ENCODE measurements at places on chromosomes 1 and 21.

DNA sequence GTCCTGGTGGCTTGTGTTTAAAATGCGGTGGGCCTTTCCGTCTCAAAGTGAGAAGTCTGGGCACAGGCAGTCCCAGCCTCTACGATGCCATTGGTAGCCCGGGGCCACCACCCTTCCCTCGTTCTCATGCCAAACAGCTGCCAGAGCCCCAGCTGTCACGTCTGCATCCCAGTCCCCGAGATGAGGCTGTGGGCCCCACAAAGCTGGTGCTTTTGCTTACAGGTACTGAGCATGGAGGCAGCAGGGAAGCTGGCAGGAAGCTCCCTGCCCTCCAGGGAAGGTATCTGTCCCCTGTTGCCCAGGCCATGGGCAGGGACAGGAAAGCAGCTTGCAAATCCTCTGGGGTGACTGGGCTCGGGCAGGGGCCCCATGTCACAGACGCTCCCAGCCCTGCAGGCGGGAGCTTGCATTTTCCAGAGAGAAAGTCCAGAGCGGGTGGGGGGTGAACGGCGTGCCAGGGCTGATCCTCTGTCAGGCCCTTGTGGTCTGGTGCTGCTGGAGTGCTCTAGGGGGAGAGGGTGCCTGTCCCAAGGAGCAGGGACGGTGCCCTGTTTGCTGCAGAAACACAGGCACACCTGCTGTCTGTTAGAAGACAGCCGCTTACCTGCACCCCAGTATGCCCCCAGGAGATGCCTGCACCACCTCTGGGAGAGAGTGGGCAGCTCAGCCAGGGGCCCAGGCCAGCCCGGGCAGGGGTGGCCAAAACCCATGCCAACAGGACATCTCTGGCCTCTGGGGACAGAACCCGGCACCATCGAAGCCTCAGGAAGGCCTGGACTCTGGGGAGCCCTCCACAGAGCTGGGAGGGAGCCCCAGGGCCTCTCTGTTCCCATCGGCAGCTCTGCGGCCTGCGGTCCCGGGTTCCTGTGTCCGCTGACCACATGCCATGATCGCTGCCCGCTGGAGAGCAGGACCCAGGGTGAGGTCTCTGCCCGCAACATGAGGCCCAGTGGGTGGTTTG lies 45.9 kb downstream of the SLX9 start:
- no peak for DNase-seq

GRCh38 chr1:164604541-164604940 lies 45.6 kb downstream of the PBX1 start:
- no peak for DNase-seq

DNA sequence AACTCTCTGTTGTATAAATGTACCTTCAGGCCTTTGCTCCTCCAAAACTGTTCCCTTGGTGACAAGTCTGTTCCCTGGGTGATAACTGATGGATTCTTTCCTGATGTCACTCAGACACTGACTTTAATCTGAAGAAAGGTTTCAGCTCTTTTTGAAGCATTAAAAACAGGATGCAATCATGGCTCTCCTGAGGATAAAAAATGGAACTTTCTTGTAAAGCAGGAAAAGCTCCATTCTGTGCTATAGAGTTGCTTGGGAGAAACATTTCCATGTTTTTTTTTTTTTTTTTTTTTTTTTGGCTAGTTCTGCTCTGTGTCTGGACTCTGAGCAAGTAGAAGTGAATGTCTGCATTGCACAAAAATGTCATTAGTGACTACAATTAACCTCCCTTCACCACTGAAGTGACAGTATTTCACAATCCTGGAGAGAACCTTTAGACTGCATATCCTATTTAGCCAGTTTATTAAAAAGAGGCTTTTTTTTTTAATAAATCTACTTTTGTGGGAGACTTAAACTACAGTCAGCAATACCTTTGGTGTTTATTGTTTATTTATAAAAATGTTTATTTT lies 101.7 kb upstream of the PRMT6 start:
- DNase-seq: no peak

GRCh38 chr1:101357444-101357986 lies 120.7 kb downstream of the S1PR1 start:
- peak; percentile 58 for DNase-seq

DNA sequence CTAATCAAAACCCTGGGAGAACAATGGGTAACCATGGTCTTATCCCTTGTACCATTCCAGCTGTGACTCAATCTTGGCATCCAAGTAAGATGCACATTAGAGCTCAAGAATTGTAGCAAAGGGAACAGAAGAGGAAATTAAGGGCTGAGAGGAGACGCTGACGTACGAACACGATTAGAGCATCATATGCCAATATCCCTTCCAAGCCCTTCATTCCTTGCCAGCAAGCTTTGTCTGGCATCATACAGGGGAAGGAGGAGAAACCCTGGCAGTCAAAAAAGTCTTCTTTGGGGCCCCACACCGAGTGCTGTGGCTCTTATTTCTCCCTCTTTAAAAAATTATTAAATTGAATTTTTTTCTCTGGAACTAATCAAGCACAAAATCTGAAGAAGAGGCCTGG lies 120.9 kb downstream of the ASTN1 start:
- DNase-seq: no peak

- no peak for DNase-seq
Observed at GRCh38 chr1:101040666-101041065, 15.1 kb upstream of the DPH5 start.

GRCh38 chr1:214360525-214361164 lies 79.7 kb downstream of the SMYD2 start:
- DNase-seq: no peak

DNA sequence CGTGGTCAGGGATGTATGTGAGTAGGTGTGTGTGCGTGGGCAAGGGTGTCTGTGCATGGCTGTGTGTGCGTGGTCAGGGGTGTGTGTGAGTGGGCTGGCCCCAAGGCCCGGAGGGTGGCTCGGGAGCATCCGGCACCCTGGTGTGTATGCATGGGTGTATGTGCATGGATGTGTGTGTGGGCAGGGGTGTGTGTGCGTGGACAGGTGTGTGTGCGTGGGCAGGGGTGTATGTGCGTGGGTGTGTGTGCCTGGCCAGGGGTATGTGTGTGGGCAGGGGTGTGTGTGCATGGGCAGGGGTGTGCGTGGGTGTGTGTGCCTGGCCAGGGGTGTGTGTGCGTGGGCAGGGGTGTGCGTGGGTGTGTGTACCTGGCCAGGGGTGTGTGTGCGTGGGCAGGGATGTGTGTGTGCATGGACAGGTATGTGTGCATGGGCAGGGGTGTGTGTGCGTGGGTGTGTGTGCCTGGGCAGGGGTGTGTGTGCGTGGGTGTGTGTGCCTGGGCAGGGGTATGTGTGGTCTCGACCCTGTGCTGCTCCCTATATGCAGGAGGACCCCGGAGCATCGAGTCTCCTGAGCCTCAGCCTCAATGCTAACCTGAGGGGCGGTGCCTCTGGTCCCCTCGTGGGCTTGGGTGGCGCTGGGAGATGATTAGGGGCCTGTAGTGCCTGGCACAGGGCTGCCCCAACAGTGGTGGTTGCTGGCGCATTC lies 16.3 kb downstream of the ARHGEF16 start:
- no peak for DNase-seq

- no peak for DNase-seq
Observed at GRCh38 chr21:27502801-27503200, 535.9 kb upstream of the ADAMTS5 start.

DNA sequence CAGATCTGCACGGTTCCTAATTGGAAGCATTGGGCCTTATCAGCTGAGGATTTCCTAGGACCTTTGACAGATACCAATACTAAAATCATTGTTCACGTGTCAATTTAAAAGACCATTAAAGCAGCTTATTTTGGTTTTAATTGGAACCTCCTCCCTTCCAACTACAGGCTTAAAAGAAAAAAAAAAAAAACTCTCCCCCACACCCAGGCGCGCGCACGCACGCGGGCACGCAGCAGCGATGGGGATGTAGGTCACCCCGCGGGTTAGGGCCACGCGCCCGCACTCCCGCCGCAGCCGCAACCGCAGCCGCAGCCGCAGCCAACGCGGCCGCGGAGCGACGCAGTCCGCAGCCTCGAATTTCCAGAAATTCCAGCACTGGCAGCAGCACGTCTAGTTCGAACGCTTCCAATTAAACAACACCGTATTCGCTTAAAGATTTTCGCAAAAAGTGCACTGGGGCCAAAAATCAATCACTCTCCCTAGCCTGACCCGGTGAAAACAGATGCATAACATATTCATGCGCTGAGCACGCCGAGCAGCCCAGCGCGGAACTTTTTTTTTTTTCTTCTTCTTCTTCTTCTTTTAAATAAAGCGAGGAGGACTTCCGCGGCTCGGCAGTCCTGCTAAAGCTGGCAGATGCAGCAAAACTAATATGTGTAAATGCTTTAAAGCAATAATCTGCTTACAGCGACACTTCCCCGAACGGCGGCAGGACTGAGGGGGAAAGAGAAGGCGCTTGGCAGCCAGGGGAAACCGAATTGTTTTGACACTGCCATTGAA lies 13.3 kb upstream of the BARHL2 start:
- DNase-seq: no peak

GRCh38 chr1:118339400-118340124 lies 154.5 kb upstream of the SPAG17 start:
- DNase-seq: no peak

GRCh38 chr1:84957966-84958365 lies 38.9 kb downstream of the MCOLN2 start:
- DNase-seq: no peak

DNA sequence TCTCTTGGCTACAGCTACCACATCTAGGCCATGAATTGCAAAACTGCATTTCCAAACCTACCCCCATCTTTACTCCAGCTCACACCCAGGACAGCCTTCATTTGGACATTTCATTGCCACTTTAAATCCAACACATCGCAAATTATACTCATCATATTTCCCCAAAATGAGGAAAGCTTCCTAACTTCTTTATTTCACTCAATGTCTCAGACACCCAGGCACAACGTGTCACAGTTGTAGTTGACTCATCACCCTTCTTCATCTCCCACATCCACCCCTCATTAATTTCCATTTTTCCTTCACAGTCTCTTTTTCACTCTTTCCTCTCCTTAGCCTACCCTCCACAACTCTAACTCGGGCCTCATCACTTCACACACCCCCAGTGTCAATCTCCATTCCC lies 6.7 kb downstream of the OTUD7B start:
- no peak for DNase-seq

DNA sequence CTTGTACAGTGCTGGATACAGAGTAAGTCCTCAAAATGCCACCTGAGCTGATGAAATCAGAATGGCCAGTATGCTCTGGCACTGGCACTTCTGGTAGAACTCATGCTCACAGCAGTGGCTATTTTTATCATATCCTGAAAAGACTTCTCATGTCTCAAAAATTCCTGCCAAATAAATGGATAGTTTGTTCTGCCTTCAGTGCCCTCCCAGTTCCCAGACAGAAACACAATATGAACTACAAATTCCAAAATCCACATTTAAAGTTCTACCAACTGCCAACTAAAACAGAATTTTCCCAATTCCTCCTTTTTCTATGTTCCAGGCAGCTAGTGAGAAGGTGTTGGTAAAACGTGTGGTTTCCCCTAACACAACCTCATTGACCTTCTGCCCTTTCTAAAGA lies 51.4 kb upstream of the RGS1 start:
- no peak for DNase-seq

DNA sequence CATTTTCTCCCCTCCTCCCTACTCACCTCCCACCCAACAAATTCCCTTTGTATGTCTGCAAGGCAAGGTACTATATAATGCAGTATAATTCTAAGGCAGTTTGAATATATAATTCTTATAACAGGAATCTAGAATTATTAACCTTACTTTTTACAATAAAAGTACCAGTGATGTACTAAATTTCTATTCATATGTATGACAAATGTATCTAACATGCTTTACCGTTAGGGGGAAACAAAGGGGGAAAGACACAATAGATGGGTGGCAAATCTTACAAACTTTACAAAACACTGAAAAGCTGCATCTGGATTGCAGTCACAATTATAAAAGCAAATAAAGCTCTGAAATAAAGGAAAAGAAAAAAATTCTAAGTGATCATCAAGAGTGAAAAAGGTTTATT lies 2.3 kb downstream of the PIK3R3 start:
- no peak for DNase-seq

DNA sequence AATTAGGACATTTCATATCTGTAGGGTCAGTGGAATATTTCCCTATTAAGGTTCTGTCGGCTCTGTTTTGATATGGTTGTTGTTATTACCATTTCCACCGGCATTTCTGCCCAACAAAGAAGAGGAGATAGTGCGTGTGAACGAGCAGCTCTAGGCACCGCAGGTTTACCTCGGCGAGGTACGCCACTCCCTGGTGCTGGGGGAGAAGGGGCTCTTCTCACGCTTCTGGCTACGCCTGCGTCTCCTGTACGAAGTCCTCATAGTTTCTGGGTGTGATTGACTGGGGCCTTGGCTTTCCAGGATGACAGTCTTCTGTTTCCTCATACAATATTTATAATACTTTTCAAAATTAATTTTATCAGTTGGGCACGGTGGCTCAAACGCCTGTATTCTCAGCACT lies 54.4 kb upstream of the DIP2A start:
- DNase-seq: no peak

GRCh38 chr1:100051401-100051800 lies 81.3 kb downstream of the SASS6 start:
- no peak for DNase-seq

DNA sequence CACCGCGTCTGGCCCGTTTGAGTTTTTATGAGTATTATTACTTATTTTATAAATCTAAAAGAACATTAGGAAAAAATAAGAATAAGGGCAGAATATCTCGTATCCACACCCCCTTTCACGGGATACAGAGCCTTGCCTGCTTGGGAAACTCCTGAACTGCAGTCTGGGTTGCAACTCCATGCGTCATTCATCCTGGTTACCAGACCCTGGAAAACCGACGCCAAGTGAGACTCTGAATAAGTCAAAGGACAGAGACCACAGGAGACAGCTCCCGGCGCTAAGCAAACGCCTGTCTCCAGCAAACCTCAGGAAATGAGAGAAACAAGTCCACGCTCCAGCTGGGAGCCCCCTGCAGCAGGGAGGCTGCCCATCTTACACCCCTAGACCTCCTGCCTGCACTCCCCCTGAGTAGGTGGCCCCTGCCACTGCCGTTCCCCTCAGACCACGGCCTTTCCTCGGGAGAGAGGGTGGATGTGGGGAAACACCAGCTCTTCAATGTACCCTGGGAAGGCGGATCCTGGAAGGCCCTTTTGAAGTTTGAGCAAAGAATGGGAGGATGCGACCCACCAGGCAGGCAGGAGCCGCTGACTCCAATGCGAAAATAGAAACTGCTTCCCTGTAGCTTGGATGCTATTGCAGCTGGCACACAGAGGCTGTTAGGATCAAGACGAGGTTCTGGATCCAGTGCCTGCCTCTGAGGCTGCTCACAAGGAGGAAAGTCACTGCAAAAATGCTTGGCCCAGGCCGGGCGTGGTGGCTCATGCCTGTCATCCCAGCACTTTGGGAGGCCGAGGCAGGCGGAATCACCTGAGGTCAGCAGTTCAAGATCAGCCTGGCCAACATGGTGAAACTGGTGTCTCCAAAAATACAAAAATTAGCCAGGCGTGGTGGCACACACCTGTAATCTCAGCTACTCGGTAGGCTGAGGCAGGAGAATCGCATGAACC lies 37.7 kb upstream of the GPR157 start:
- DNase-seq: no peak

Measured in fibroblast of the conjunctiva (primary cell).